ENCODE measurements at places on chromosomes 4 and X. TPM values are rescaled to one million over a fixed set of nuclear protein-coding genes. Genes with fewer than 3 reads are reported as not detected.

- no peaks in the 10 kb centered on the region for H3K4me1 ChIP-seq
- H3K4me3 ChIP-seq, result no peak overlapping the region
- H3K36me3 ChIP-seq, result no peaks in the 10 kb centered on the region
- DNase-seq, result no peak
Observed at GRCh38 chr4:142548491-142548890, 297.6 kb downstream of the INPP4B start.

GRCh38 chr4:143348233-143349077 is 11.8 kb downstream of the GAB1 start:
- no peaks in the 10 kb centered on the region for H3K36me3 ChIP-seq
- peaks cover 47% of the 10 kb centered on the region for H3K4me1 ChIP-seq
- no peaks in the 10 kb centered on the region for H3K27me3 ChIP-seq
- no peak overlapping the region for H3K27ac ChIP-seq

DNA sequence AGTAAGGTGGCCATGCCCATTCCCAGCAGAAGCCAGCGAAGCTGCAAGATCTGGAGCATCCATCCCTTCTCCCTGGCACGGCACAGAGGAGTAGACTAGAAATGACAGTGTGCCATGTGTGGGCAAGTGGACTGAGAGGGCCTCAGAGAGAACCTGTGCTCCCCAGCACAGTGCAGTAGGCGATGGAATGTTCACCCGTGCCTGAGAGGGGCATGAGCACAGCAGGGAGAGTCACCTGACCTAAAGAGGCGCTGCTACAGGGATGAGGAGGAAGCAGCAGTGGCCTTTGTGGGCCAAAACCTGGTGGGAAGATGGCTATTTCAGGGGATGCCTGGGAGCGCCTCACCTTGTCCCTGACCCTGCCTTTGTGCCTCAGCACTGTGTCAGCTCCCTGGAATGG is 8.0 kb upstream of the CDKN2AIP start:
- no peaks in the 10 kb centered on the region for H3K4me1 ChIP-seq
- no peak overlapping the region for H3K4me3 ChIP-seq
- DNase-seq, result no peak
- no peaks in the 10 kb centered on the region for H3K36me3 ChIP-seq

DNA sequence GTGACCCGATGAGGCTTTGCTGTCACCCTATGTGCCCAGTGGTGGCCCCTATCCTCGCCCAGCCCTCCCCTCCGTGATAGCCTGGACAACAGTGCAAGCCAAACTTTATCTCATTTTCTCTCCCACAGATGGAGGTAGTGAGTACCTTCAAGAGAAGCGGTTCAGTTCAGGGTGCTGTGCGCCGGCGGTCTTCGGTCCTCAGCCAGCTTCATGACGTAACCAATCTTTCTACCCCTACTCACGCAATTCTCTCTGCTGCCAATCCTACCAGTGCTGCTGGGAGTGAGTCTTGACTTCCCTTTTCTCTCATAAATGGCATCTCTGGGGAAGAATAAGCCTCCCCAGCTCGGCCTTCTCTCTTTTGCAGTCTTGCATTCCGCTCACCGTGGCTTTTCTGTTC is 29.5 kb downstream of the CCNQ start:
- H3K27me3 ChIP-seq, result no peaks in the 10 kb centered on the region
- DNase-seq, result no peak
- no peak overlapping the region for H3K27ac ChIP-seq
- no peaks in the 10 kb centered on the region for H3K4me1 ChIP-seq

- H3K27ac ChIP-seq, result no peak overlapping the region
- H3K27me3 ChIP-seq, result no peaks in the 10 kb centered on the region
- no peaks in the 10 kb centered on the region for H3K36me3 ChIP-seq
- no peak for DNase-seq
Observed at GRCh38 chrX:81957900-81958545, 756.1 kb downstream of the SH3BGRL start.

DNA sequence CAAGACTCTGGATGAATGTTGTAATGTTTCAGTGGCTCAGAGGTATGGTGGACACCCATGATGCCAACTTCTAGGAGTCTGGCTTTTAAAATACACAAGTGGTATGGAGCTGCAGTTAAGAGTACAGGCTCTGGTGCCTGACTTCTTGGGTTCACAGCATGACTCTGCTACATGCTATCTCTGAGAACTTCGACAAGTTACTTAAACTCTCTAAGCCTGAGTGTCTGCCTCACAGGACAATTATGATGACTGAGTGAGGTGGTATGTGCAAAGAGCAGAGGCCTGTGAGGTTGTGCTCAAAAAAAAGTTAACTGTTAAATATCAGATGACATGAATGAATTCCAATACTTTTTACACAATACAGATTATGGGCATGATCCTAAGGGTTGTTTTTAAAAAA is 90.9 kb upstream of the SRD5A3 start:
- no peak overlapping the region for H3K27ac ChIP-seq

DNA sequence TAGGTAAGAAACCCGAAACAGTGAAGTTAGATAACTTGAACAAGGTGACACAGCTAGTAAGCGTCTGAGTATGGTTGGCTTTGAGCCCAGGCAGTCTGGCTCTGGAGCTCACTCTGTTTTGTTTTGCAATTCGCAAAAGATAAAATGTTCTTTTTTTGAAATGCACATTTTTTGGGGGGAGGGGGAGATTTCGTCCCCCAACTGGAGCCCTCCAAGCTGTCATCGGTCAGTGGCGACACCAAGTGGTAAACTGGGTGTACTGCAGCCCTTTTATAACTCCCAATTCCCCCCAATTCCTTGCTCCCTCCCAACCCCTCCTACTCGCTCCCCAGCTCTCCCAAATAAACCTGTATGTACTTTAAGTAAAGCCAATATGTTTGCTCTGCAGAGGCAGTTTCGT is 2.8 kb upstream of the CLCN5 start:
- H3K27ac ChIP-seq, result no peak overlapping the region
- no peaks in the 10 kb centered on the region for H3K36me3 ChIP-seq
- no peaks in the 10 kb centered on the region for H3K27me3 ChIP-seq

DNA sequence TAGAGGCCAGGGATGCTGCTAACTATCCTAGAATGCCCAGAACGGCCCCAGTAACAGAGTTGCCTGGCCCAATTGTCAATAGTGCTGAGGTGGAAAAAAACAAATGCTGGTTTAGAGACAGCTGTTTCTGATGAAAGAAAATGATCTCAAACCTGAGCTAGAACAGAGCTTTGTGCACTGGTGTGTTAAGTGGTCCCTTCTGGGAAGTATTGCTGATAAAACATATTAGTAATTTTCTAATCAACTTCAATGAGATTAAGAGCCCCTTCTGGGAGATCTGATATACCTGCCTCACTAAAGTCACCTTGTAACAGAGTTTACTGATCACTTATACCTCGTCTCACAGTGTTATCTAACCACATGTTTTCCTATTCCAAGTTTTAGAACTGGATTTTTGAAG is 42.1 kb downstream of the SMPX start:
- no peaks in the 10 kb centered on the region for H3K27me3 ChIP-seq
- no peaks in the 10 kb centered on the region for H3K36me3 ChIP-seq
- no peaks in the 10 kb centered on the region for H3K4me1 ChIP-seq
- no peak overlapping the region for H3K27ac ChIP-seq
- no peak overlapping the region for H3K4me3 ChIP-seq
- DNase-seq, result no peak

DNA sequence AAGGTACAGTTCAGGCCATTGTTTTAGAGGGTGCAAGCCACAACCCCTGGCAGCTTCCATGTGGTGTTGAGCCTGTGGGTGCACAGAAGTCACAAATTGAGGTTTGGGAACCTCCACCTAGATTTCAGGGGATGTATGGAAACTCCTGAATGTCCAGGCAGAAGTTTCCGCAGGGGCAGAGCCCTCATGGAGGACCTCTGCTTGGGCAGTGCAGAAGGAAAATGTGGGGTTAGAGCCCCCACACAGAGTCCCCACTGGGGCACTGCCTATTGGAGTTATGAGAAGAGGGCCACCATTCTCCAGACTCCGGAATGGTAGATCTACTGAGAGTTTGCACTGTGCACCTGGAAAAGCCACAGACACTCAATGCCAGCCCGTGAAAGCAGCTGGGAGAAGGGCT is 242.0 kb upstream of the ACTRT1 start:
- H3K27me3 ChIP-seq, result no peaks in the 10 kb centered on the region

DNA sequence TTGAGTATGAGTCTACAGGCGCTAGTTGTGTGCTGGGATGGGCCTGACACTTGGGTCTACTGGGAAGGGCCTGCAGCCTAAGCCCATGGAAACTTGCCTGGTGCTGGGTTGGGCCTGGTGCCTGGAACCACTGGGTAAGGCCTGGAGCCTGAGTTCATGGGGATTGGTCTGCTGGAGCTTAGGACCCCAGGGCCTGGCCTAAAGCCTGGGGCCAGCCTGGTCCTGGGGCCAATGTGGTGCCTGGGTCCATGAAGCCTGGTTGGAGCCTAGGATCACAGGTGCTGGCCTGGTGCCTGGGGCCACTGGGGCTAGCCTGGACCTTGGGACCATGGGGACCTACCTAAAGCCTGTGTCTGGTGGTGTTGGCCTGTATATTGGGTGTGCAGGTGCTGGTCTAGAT is 270.3 kb upstream of the GRIA3 start:
- no peak overlapping the region for H3K4me3 ChIP-seq
- no peak for DNase-seq
- H3K27ac ChIP-seq, result no peak overlapping the region
- H3K27me3 ChIP-seq, result no peaks in the 10 kb centered on the region
- no peaks in the 10 kb centered on the region for H3K4me1 ChIP-seq

DNA sequence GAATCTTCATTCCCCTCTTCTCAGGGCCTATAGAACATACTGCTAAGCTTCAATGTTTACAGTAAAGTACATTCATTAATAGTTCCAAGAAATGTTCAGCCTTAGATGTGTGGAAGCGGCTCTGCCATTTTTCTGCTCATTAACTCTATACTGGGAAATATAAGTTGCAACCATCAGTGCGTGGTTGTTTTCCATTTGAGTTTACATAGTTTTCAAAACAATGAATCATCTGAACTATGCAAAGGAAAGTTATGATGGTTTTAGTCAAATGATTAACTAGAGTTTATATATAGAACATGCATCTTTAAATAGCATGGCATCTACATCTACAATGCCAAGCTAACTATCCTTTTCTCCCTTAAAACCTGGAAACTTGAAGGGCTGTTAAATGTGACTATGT is 29.6 kb downstream of the LEF1 start:
- H3K27me3 ChIP-seq, result peaks cover 5% of the 10 kb centered on the region
- H3K4me1 ChIP-seq, result no peaks in the 10 kb centered on the region
- DNase-seq, result no peak
- no peak overlapping the region for H3K4me3 ChIP-seq
- H3K36me3 ChIP-seq, result no peaks in the 10 kb centered on the region

GRCh38 chrX:65643531-65644052 is 23.9 kb upstream of the MSN start:
- H3K4me1 ChIP-seq, result peaks cover 15% of the 10 kb centered on the region
- no peaks in the 10 kb centered on the region for H3K36me3 ChIP-seq
- no peak overlapping the region for H3K4me3 ChIP-seq
- DNase-seq, result no peak

DNA sequence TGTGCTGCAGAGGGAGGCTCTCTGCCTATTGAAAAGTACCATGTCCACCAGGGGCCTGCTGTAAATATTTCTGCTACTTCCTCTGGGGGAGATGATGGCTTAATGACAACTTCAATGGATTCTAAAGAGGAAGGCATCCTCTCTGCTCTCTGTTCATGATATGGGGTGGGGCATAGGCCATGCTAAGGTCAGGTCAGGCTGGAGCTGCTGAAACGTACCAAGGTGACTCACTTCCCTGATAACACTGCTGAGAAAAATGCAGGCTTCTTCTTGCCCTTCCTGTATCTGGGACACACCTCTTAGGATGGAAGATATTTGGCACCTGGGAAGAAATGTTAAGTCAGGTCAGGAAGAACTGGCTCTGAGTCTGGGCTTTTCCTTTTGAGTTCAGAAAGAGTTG is 31.5 kb downstream of the HS3ST1 start:
- H3K4me1 ChIP-seq, result no peaks in the 10 kb centered on the region
- H3K27me3 ChIP-seq, result no peaks in the 10 kb centered on the region
- no peaks in the 10 kb centered on the region for H3K36me3 ChIP-seq
- DNase-seq, result no peak

DNA sequence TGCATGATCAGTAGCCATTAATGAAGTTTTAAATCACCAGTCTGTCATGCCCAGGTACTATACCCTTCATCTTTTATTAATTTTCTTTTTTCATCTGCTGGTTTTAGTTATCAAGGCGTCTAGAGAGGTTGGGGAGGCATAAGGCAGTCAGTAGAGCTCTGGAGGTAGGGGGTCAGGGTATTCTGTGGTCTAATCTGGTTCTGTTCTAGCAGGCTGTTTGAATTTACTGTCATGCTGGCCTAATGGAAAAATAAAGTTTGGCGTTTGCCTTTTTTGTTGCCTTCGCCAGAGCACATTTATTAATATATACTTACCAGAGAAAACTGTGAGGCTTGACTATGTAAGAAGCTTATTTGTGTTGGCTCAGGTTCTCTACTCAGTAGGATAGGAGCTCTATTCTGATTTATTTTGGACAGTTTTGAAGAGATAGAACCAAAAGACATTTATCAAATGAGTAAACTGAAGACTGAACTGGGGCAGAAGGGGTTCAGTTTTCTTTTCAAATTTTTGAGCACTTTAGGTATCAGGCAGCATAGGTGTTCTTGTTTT is 46.9 kb downstream of the TMEM131L start:
- no peak overlapping the region for H3K4me3 ChIP-seq
- H3K27me3 ChIP-seq, result no peaks in the 10 kb centered on the region
- H3K4me1 ChIP-seq, result peaks cover 6% of the 10 kb centered on the region

DNA sequence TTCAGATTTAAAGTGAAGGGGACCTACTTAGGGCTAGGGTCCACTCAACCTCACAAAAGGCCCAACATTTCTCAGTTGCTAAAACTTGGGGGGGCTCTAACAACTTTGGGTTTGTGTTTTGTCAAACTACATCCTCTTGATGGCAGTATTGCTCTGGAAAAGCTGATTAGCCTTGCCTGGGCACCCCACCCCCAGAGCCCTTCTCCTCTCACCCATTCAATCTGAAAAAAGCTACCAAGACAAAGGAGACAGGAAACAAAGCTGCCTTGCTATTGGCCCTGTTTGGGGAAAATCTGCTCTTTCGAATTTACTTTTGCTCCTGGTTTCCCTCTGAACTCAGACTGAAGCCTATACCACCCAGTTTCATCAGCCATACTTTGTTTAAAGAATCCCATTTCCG is 195.2 kb upstream of the STK26 start:
- H3K36me3 ChIP-seq, result no peaks in the 10 kb centered on the region
- no peak for DNase-seq
- no peaks in the 10 kb centered on the region for H3K4me1 ChIP-seq
- no peak overlapping the region for H3K27ac ChIP-seq
- no peak overlapping the region for H3K4me3 ChIP-seq

GRCh38 chrX:9825129-9825790 is 39.0 kb downstream of the SHROOM2 start:
- H3K4me1 ChIP-seq, result no peaks in the 10 kb centered on the region
- no peak overlapping the region for H3K4me3 ChIP-seq
- H3K36me3 ChIP-seq, result no peaks in the 10 kb centered on the region

Gene KLHL4
- total RNA-seq, result 1.0 TPM

Gene FRMPD4
- total RNA-seq, result 0.29 TPM

Gene SPACA5B
- not detected for total RNA-seq

Gene PIR
- 24.8 TPM for total RNA-seq

Gene PNMA3
- 0.32 TPM for total RNA-seq

Gene MAGIX
- 7.1 TPM for total RNA-seq

Gene HSFX3
- not detected for total RNA-seq

Gene WDFY3
- total RNA-seq, result 126 TPM

Gene RBM46
- not detected for total RNA-seq

Measured in upper lobe of right lung (tissue), 1 donor.